Stimulated activated CD4-positive, alpha-beta T cell treated with anti-CD3 and anti-CD28 coated beads, Interleukin-4, amount 100 ng/mL, for 1 hour (primary cell): ENCODE measurements at places on chromosomes 6 and 20.

- DNase-seq: peak; percentile 55
These were observed 805 bp upstream of the STX16 start for GRCh38 chr20:58650181-58650775.

GRCh38 chr6:30206799-30207618 is 6.2 kb downstream of the TRIM26 start:
- DNase-seq: no peak

- DNase-seq: no peak
These were observed 102.2 kb downstream of the PREX1 start for GRCh38 chr20:48725555-48725991.

- no peak for DNase-seq
These were observed 35.7 kb downstream of the MGME1 start for GRCh38 chr20:18004384-18005031.

- no peak for DNase-seq
These were observed 11.5 kb downstream of the ADRM1 start for GRCh38 chr20:62314339-62314638.

GRCh38 chr6:15239616-15240364 is 6.1 kb upstream of the JARID2 start:
- DNase-seq: no peak

DNA sequence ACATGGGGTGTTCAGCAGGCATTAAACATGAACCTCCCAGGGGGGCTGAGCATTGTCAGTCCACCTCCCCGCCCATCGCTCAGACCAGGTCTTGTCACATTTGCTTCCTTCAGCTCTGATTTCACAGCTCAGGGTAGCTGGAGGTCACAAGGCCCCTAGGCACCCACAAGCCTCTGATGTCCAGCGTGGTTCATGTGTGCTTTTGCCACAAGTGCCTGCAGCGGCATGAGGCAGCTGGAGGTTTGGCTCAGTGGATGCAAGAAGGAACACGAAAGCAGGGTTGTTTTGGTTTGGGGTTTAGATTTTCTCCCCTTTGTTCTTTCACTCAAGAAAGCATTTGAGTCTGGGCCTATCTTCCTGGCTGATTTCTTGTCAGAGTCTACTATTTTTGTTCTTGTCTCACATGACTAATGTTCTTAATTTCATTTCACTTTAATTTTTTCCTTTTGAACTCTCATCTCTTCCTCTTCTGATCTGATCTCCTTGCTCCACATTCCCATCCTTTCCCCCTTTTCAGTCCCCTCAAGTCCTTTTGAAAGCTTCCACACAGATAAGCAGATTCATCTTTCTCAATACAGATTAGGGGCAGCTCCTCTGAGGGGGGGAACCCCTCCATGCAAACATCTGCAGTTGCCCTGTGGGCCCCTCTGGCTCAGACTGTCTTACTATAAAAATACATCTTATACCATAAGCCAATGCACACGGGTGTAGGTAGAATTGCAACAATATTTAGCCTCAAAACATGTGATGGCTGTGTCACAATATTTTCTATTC is 68.1 kb upstream of the CEP85L start:
- DNase-seq: peak; percentile 43

DNA sequence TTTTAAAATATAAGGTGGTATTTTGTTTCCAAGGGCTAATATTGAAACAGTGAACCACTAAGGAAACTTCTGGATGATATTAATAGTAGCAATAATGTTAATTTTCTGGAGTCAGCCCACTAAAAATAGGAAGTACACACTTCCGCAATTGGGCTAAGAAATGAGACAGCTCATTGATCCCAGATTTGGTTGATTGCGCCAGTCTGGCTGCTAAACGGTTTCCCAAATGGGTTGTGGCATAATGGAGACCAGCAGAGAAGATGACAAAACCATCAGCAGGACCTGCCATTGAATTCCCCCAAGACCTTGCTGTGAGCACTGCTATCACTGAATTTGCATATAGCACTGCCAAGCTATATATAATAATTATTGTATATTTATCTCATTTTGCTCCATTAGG is 71.2 kb upstream of the SGK1 start:
- no peak for DNase-seq

- DNase-seq: no peak
These were observed 33.6 kb downstream of the FAM209B start for GRCh38 chr20:56566621-56567020.

DNA sequence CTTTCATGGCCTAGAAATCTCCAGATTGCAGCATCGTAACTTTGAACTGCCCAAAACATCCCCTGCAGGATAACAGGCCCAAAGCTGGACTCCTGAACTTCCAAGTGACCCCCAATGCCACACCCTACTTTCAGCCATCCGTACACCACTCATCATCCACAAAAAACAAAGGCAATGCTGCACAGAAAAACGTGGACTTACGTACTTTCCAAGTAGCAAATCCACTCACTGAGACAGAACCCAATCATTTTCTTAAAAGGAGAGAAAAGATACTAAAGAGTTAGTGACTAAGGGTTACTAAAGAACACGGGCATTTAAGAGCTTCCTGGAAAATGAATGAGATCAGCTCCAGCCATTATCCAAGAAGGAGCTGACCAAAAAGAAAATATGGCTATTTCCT is 211.0 kb downstream of the WDR27 start:
- DNase-seq: no peak
